ENCODE measurements at places on chromosomes 6 and 20.

DNA sequence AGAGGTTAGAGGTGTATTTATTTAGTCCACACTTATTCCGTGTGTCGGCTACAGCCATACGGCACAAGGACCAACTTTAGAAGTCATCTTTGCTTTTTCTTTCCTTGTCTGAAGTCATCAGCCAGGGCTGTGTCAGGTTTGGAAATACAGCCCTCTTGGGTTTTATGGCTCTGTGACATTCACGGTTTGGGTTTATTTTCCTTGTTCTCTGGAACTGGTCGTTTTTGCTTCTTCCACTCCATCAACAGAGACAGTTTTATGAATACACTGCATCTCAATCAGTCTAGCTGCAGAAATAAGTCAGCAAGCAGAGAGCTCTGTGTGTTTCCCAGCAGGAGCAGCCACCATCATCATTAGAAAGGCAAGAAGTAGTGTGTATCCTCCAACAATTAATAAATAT lies 132.5 kb downstream of the TBC1D7 start:
- DNase-seq = no peak

DNA sequence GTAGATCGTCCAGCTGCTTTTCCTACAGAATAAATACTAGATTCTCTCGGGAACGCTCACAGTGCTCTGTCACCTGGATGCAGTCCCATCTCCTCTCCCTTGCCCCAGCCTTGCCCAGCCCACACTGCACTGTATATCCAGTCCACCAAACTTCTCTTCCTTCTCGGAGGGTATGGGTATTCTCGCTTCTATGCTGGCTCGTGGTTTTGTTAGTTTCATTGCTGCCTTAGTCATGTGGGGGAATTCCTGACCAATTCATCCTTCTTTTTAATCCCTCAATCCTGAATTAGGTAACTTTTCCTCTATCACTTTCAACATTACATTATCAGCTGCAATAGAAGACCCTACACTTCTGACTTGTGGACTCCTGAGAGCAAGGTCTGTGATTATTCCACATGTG lies 252.4 kb downstream of the GMDS start:
- no peak for DNase-seq

GRCh38 chr6:1485678-1486077 lies 96.3 kb downstream of the FOXF2 start:
- no peak for DNase-seq

DNA sequence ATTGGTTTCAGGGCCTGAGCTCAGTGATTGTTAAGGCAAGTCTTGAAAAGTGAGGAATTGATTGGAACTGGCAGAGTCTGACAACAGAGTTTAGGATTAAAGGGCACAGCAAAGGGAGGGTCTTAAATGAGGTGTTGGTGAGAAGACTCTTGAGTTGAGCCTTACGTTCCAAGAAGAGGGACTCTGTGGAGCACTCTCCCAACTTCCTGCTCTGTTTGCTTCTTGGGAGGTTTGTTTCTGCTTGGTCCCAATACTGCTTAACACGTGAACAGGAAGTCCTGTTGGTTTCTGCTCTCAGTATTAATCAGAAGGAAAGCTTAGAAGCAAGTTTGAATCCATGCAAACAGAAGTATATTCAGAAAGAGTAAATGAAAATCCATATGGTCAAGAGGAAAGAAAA lies 15.6 kb upstream of the SYNDIG1 start:
- DNase-seq = no peak
